ENCODE measurements at places on chromosomes 13 and 19.

GRCh38 chr19:32168606-32169005 is 176.8 kb upstream of the ZNF507 start:
- no peak for DNase-seq

DNA sequence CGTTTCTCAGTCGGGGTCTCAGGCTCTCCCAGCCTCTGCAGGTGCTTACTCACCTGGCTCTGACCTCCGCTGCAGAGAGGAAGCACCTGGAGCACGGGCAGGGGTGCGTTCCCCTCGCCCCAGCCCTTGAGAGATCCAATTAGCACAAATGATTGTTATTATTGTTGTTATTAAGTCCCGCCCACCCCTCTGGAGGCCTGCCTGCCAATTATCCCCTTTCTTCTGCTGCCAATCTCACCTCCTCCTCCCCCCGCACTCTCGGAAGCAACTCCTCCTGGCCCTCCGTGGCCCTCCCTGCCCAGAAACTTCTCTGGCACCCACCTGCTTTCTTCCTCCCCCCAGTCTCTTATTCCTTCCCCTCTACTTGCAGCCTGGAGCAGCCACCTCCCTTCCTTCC is 8.8 kb downstream of the ZNF787 start:
- no peak for DNase-seq

- no peak for DNase-seq
Measured at GRCh38 chr13:113407103-113407530, 43.2 kb upstream of the GRTP1 start.

GRCh38 chr13:45370922-45371406 is 30.0 kb upstream of the TPT1 start:
- DNase-seq: peak; percentile 24
